ENCODE measurements at places on chromosomes 12 and 14.

DNA sequence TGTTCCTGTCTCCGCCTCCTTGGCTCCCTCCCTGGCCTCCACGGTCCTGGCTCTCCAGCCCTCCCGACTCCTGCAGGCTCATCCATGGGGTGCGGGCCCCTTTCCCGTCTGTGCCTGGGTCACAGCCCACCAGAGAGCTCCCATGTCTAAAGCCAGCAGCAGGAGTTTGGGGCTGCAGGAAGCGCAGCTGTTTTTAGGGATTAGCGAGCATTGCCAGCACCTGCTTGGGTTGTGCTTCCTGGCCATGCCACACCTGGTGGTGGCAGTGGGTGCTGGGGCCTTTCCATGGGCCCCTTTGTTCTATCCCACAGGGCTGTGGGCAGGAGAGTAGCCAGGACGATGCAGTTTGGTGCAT lies 64.7 kb downstream of the KIF26A start:
- no peak for DNase-seq

GRCh38 chr12:104673294-104673693 lies 216.5 kb downstream of the CHST11 start:
- no peak for DNase-seq

- DNase-seq, result no peak
These were observed 28.8 kb downstream of the KLRK1 start for GRCh38 chr12:10361084-10361483.

DNA sequence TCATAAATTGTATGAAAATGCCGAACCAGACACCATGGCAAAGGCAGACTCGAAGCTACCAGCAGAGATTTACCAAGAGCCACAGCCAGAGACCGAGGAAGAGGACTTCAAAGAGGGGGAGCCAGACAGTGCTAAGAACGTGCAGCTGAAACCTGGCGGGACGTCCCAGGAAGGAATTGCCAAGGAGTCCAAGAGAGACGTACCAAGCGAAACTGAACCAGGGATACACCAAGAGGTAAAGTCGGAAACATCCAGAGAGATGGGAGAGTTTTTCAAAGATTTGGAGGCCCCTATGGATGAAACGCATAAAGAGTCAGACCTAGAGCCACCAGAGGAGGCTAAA lies 294 bp downstream of the SAMD15 start:
- DNase-seq, result no peak

DNA sequence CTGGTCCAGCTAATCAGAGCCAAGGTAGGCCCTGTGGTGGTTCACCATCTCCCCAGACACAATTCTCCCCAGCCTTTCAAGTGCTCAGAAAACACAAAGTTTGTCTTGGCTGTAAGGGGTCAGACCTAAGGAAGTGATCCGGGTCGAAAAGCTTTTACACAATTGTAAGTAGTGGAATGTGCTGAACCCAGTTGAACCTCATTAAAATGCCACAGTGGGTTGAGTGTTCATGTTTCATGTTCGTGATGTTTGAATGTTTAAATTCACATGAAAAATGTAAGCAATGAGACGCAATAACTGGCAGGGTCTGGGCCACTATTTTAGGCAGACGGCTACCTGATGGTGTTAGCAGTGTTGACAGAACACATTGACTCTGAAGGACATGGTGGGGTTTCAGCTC lies 60.9 kb upstream of the JDP2 start:
- DNase-seq, result no peak

DNA sequence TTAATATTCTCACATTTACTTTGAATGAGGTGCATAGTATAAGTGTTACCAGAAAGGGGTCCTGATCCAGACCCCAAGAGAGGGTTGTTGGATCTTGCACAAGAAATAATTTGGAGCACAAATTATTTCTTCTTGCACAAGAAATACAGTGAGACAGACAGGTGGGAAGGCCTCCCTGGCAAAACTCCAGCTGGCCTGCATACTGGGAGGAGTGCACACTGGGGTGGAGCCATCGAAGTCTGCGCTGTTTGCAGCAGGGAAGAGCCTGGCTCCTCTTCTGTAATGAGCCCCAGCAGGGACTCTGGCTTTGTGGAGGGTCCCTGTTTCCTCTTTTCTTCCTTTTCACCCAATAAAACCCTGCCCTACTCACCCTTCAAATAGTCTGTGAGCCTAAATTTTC lies 141.6 kb downstream of the GLT1D1 start:
- no peak for DNase-seq

DNA sequence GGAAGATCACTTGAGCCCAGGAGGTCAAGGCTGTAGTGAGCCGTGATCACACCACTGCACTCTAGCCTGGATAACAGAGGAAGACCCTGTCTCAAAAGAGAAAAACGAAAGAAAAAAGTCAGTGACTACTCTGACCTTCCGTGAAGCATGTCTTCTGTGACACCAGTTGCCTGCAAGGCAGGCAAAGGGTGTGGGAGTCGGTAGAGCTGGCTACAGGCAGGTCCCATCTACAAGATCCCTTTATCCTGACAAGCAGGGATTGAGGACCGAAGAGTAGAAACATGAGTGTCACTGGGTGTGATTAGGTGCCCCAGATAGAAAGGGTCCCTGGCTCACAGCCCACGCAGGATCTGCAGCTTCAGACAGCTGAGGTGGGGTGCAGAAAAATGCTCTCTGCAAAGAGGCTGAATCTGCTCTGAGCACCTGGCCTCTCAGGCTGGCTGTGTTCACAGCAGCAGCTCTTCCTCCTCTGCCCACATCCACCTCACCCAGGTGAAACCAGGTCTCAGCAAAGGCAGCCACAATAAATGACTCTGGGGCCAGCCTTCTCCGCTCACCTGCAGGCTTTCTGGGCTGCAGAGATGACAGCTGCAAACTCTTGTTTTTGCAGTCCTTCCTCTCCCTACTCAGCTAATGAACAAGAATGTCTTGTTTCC lies 28.6 kb upstream of the HSP90B1 start:
- peak; percentile 12 for DNase-seq

GRCh38 chr12:1814266-1814665 lies 6.1 kb upstream of the LRTM2 start:
- no peak for DNase-seq

- no peak for DNase-seq
These were observed 5.4 kb downstream of the RIMBP2 start for GRCh38 chr12:130710733-130711080.

Measured in stimulated activated CD4-positive, alpha-beta T cell treated with anti-CD3 and anti-CD28 coated beads, Interleukin-2, amount 100 ng/mL, for 24 hours (primary cell).